ENCODE measurements at places on chromosomes 3 and 15.

- DNase-seq = no peak
These were observed 241.9 kb upstream of the PEX5L start for GRCh38 chr3:180278583-180279188.

GRCh38 chr3:62876064-62876463, 848 bp upstream of the CADPS start:
- peak; percentile 36 for DNase-seq

DNA sequence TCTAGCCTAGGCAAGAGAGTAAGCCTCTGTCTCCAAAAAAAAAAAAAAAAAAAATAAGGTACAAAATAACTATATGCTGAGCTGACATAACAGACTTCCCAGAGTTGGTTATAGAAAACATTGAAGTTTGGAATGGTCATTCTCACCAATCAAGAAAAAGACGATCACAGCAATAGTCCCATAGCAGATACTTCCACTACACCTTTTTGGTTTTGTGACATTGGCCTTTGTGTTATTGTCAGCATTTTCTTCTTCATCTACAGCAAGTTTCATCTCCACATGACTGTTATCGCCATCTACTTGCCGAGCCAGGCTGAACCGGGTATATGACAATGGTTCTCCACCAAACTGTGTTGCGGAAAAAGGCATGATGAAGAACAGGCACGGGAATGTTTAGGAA, 6.9 kb downstream of the TFRC start:
- DNase-seq = no peak

GRCh38 chr3:37646865-37647264, 214.8 kb upstream of the CTDSPL start:
- DNase-seq = no peak

- DNase-seq = peak; percentile 13
These were observed 157.5 kb downstream of the MEGF11 start for GRCh38 chr15:66095871-66096687.

DNA sequence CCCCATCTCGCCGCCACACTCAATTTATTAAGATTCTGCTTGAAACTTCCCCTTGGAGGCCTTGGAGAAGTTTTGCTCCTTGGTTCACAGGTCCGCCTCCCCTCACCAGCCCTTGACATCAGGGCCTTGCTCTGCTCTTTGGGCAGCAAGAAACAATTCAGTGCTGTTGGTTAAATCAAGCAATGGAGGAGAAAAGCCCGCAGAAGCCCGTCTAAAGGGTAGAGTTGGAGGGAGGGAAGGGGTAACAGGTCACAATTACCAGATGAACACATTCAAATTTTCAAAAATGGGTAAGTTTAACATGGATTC, 429 bp downstream of the PARP9 start:
- no peak for DNase-seq

GRCh38 chr3:63791974-63792373, 27.1 kb upstream of the C3orf49 start:
- DNase-seq = no peak

DNA sequence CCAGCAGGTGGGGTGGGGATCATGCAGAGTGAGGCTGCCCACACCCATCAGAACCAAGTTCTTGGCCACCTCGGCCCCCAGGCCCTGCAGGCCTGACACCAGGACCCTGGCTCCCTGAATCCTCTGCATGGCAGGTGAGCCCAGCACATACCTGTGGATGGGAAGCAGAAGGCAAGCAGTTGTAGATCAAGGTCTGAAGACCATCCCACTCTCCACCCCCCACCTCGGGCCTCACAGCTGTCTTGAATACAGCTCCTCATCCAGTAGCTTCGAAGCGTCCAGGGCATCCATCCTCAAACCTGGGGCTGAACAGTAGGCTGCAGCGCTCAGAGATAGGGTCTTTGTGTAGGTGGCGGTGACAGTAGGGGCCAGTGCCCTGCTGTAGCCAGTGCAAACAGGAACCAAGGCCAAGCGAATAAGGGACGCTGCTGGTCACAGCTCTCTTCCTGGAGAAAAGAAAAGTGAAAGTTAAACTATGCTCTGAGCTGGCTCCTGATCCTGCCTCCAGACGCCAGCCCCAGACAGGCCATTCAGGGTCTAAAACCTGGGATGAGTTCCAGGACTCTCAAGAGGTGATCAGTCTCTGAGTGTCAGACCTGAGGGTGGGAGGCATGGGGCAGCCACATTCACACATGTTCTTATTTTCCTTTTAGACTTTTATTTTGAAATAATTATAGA, at the start of gene UBA7:
TSS of gene UBA7 (minus strand) at position 457 of the 678 bp plus-strand sequence. CDS start at position 291, 166 bp downstream.
- DNase-seq = peak; percentile 82

DNA sequence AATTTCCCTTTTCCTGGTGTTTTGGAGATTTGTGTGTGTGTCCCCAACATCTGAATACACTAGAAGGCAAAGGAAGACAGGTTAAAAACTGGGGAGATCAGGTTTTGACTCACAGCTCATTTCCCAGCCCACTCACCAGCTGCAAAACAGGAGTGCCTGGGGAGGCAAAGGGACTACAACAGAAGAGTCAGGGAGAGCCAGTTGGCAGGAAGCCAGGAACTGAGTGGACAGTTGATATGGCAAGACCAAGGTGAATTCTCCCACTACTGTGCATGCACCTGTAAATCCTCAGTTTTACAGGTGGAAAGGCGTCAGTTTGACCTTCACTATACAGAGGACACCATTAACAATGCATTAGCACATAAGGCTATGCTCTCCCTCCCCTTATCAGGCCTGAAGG, 901.5 kb upstream of the SEMA6D start:
- DNase-seq = no peak

DNA sequence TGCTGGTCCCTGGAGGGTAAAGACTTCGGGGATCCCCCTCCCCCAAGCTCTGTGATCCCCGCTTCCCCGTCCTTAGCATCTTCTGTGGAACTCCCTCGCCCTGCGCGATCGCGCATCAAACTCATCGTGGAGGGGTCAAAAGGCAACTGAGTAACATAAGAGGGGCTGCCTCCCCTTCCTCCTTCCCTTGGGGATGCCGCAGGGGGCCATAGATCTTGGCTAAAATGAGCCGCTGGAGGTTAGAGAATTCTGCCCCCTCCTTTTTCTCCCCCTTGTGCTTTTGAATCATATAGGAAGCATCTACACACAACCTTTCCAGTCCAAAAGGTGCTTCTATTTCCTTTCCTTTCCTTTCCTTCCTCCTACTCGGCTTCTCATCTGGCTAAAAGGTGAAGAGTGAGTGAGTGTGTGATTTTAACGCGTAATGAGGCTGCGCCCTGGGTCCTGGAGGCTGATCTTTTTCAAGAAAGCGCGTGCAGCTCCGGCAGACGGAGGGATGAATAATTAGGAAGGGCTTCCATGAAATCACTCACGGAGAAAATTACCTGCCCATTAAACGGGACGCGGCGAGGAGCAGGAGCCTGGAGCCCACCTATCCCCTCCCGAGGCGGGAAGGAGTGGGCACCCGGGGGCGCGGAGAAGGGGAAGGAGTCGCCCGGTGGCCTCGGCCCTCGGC, 831 bp upstream of the ROBO2 start:
- peak; percentile 59 for DNase-seq

DNA sequence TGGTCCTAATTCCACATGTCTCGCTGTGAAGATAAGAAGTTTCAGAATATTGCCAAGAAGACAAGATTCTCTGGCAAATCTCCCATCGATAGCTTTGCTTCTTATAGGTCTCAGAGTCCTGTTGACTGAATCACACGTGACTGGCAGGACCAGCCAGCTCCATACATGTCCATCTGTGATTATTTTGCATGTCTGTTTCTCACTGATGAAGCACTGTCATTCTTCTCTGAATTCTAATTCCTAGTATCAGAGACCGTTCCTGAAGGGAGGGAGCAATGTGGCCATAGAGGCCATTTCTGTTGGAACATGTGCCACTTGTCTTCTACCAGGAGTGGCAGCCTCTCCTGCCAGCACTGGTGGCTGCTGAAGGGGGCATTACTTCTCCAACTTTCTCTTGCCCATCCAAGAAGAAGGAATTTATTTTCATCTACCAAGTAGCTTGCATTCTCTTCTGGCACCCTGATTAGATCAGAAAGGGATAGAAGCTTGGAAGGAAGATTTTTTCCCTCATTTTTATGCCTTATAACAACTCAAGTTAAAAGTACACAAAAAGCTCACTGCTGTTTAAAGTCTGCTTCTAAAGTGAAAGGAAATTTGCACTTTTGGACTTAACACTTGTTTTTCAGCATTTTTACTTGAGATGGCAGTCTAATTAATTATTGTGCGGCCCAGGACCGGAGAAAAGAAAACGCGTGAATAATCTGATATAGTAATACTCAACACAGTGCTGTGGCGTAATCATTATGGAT, 115.8 kb downstream of the IQCH start:
- no peak for DNase-seq

DNA sequence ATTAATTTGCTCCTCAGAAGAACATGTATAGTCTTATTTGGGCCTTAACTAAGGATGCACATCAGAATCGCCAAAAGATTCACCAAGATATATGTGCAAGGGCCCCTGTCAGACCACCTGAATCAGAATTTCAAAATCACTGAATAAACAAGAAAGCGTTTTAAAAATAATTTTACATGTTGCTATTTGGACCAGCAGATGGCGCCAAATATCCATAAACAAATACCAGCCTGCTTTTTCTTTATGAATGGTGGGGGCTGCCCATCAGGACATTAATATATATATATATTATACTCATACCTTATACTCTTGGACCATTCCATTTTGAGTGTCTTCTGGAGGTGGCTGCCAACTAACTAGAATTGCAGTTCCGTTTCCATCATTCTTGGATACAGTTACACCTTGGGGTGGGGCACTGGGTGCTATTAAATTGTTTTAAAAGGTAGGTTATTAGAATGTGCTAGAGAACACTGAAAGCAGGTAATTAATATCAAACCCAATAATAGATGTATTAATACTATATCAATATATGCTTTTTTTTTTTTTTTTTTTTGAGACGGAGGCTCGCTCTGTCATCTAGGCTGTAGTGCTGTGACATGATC, 1108.3 kb downstream of the ROBO1 start:
- no peak for DNase-seq

DNA sequence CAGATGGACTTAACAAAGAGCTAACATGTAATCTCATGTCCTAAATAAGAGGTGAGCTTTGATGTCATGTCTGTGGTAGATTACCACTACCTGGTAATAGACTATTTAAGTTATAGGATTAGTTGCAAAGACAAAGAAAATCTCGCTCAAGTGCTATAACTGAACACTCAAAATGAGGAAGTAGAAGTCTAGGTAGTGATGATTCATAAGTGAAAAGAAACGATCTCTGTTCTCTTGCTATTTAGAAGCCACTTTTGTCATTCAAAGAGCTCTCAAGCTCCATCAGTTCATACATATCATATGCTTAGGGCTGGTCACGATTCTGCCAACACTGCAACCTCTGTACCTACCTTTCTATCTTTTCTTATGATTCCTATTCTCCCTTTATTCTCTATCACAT, 110.9 kb downstream of the EDEM1 start:
- no peak for DNase-seq

- DNase-seq = no peak
These were observed 74.1 kb upstream of the MAP4 start for GRCh38 chr3:48090166-48090939.

DNA sequence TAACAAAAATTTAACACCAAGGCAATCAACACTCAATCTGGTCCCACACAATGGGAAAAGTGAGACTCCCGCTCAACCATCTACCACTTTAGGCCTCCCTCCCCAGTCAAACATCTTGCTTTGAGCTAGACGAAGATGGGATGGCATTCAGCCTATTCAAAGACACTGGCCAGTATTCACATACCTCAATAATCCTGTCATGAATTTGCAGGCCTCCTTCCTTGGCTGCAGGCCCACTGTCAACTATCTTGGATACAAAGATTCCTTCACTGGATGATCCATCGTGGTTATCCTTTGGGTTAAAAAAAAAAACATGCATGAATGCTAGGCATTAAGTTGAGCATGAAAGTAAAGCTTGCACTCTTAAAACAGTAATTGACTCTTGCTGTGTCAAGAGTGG, 22.6 kb downstream of the PDZRN3 start:
- DNase-seq = no peak

- no peak for DNase-seq
These were observed 254.7 kb downstream of the NR1D2 start for GRCh38 chr3:24199775-24200247.

DNA sequence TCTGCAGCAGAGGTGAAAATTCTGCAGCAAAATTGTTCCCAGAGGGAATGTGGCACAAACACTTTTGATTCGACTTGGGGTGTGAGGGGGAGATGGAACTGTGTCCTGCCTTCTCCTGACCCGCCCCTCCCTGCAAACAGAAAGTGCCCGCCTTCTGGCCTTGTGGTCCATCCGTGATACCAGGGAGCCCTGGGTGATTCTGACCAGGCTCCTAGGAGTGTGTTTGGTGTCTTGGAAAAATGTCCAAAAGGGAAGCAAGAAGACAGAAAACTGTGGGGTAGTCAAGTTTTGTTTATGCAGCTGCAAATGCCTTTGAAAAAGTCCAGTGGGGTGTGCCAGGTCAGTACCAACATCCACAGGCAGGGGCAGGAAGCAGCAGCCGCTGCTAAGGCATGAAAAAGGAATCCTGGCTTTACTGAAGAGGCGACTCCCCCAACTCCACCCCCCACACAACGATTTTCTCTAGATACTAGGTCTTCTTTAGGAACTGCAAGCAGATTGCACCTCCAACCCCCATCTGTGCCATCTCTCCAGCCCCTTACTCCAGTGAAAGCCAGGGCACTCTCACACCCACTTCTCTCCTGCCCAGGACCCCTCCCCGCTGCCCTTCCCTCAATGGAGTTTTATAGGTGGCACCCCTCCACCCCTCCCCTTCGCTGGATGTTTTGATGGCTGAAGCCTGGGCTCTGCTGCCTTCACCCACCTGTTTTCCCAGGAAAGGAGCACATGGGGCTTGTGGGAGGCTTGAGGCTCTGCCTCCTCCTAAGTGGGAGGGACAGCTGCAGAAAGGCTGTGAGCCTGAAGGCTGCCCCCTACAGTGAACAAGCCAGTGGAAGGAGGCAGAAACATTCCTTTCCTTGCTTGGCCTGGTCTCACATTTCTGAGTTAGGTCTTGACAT, 82.4 kb upstream of the HERC1 start:
- no peak for DNase-seq

- no peak for DNase-seq
These were observed 40.2 kb downstream of the SLC9A9 start for GRCh38 chr3:143808030-143808429.

- no peak for DNase-seq
These were observed 14.9 kb upstream of the CSRNP1 start for GRCh38 chr3:39168156-39168780.

Data from left lung (tissue), 14 donors.